ENCODE measurements at places on chromosomes 7 and 10.

DNA sequence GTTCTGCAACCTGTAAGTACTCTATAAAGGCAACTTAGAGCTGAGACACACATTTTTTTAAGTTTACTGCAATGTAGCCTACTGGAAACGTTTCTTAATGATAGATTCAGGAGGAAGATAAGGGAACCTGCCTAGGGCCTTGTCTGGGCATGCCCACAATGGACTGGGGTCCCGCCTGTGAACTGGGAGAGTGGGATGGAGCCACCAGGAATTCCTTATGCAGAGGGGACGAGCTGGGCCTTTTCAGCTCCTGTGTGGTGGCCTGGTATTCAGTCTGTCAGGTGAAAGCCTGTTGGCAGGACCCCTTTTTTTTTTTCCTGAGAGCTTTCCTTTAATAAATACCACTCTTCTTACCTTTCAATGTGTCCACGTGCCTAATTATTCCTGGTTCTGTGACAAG is 384.4 kb upstream of the ZWINT start:
- no peak overlapping the region for H3K4me3 ChIP-seq
- no peak for DNase-seq
- no peak overlapping the region for H3K27ac ChIP-seq
- H3K4me1 ChIP-seq, result no peaks in the 10 kb centered on the region
- no peaks in the 10 kb centered on the region for H3K27me3 ChIP-seq

GRCh38 chr10:120835603-120836002 is 15.6 kb upstream of the WDR11 start:
- no peaks in the 10 kb centered on the region for H3K36me3 ChIP-seq
- H3K27me3 ChIP-seq, result no peaks in the 10 kb centered on the region
- DNase-seq, result no peak
- H3K27ac ChIP-seq, result no peak overlapping the region
- no peak overlapping the region for H3K4me3 ChIP-seq
- no peaks in the 10 kb centered on the region for H3K4me1 ChIP-seq

DNA sequence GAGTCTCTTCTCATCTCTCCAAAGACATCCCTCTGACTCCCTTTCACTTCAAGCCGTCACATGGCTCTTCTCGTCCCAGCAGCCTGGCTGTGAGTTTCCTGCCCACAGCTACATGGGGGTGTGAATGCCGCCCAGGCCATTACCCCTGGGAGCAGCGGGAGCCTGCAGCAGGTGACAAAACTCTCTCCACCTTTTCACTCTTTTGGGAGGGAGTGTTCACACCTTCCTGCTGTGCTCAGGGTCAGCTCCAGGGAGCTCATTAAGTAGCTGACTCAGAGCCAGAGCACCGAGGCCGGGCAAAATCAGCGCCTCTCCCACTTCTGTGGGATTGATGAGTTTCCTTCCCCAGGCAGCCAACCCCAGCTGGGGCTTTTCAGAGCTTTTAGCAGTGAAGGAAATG is 271.3 kb downstream of the TYW1 start:
- no peaks in the 10 kb centered on the region for H3K4me1 ChIP-seq
- DNase-seq, result peak; percentile 12
- no peak overlapping the region for H3K27ac ChIP-seq
- no peak overlapping the region for H3K4me3 ChIP-seq

- peak; percentile 51 for DNase-seq
- H3K27me3 ChIP-seq, result no peaks in the 10 kb centered on the region
- peak overlapping the region; percentile 65 for H3K4me3 ChIP-seq
- no peaks in the 10 kb centered on the region for H3K36me3 ChIP-seq
- peak overlapping the region; percentile 89 for H3K27ac ChIP-seq
Measured at GRCh38 chr7:29988424-29989256, 961 bp downstream of the SCRN1 start.

- DNase-seq, result peak; percentile 77
- H3K4me1 ChIP-seq, result peaks cover 2% of the 10 kb centered on the region
- H3K27me3 ChIP-seq, result no peaks in the 10 kb centered on the region
- no peaks in the 10 kb centered on the region for H3K36me3 ChIP-seq
- H3K27ac ChIP-seq, result peak overlapping the region; percentile 69
- H3K4me3 ChIP-seq, result no peak overlapping the region
Measured at GRCh38 chr10:58952747-58953466, 223.5 kb upstream of the PHYHIPL start.

GRCh38 chr7:17466216-17466615 is 167.8 kb downstream of the AHR start:
- DNase-seq, result no peak
- no peaks in the 10 kb centered on the region for H3K4me1 ChIP-seq
- no peak overlapping the region for H3K27ac ChIP-seq

DNA sequence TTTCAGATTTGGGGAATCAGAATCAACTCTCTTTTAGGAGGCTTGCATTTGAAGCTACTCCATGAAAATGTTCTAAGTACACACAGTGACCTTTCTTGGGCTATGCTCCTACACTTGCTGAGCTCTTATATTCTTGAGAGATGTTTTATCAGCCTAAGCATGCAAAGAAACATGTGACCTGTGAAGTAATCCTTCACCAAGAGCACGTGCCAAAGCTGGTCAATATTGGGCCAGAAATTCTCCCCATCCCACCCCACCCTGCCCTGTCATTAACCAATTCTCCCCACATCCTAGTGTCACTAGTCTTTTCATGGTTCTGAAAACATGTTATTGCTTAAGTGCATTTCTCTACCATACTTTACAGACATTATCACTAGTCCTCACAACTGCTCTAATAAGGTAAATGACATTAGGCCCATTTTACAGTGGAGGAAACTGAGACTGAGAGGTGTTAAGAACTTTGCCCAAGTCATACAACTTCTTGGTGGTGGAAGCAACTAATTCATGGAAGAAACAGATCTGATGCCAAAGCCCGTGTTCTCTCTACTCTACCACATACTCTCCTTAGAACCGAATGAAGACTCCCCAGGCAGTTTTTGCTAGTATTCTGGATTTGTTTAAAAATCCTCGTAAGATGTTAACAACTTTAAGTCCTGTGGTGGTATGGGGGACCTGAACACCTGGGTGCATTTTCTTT is 200.6 kb downstream of the PTEN start:
- DNase-seq, result no peak
- no peak overlapping the region for H3K4me3 ChIP-seq
- no peak overlapping the region for H3K27ac ChIP-seq

GRCh38 chr7:64551375-64552142 is 11.3 kb downstream of the ZNF680 start:
- no peaks in the 10 kb centered on the region for H3K36me3 ChIP-seq
- H3K4me3 ChIP-seq, result no peak overlapping the region
- H3K4me1 ChIP-seq, result peaks cover 3% of the 10 kb centered on the region
- H3K27ac ChIP-seq, result no peak overlapping the region

GRCh38 chr10:10878963-10879362 is 138.7 kb upstream of the CELF2 start:
- no peak overlapping the region for H3K27ac ChIP-seq
- no peak for DNase-seq
- H3K36me3 ChIP-seq, result no peaks in the 10 kb centered on the region
- H3K4me1 ChIP-seq, result no peaks in the 10 kb centered on the region
- no peaks in the 10 kb centered on the region for H3K27me3 ChIP-seq
- H3K4me3 ChIP-seq, result no peak overlapping the region

- H3K4me3 ChIP-seq, result no peak overlapping the region
- no peaks in the 10 kb centered on the region for H3K27me3 ChIP-seq
- no peaks in the 10 kb centered on the region for H3K36me3 ChIP-seq
- no peak overlapping the region for H3K27ac ChIP-seq
- no peaks in the 10 kb centered on the region for H3K4me1 ChIP-seq
- DNase-seq, result no peak
Measured at GRCh38 chr10:10460451-10460850, 557.2 kb upstream of the CELF2 start.

DNA sequence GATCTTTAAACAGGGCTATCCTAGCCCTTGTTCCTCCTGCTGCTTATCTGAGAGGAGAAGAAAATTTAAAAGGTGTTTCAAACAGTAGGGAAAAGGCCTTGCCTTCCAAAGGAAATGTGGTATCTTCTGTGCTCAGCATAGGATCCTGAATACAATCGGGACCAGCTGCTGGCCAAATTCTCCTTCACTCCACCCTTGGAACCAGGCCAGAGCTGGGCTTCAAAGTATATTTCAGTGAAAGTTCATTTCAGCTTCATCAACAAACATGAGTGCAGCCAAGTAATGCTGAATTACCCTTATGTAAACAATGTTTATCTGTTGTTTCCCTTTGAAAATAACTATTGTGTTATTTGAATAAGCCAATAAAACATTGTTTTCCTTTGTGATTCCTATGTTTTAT is 146.5 kb upstream of the MEOX2 start:
- H3K27ac ChIP-seq, result no peak overlapping the region
- no peaks in the 10 kb centered on the region for H3K27me3 ChIP-seq
- DNase-seq, result peak; percentile 46

DNA sequence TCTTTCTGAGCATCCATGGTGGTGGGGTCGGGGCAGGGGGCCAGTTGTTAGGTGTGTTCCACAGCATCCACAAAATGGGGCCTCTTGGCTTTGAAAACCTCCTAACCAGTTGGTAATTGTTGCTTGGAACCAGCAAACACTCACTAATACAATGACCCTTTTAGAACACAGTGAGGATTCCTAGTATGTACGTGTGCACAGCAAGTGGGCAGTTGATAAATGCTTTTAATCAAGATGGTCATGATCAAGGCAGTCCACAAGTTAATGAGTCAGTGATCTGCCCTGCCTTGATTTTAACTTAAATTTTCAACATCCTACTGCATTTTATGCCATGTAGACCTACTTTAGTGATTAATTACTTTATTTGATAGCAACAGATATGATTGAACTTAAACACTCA is 103.1 kb downstream of the ETV1 start:
- no peaks in the 10 kb centered on the region for H3K27me3 ChIP-seq
- H3K4me3 ChIP-seq, result no peak overlapping the region
- H3K27ac ChIP-seq, result no peak overlapping the region
- no peak for DNase-seq
- no peaks in the 10 kb centered on the region for H3K36me3 ChIP-seq
- no peaks in the 10 kb centered on the region for H3K4me1 ChIP-seq

GRCh38 chr7:27145165-27145913 is 1.9 kb upstream of the HOXA5 start:
- H3K27me3 ChIP-seq, result no peaks in the 10 kb centered on the region
- H3K4me1 ChIP-seq, result peaks cover 1% of the 10 kb centered on the region
- no peak overlapping the region for H3K4me3 ChIP-seq
- DNase-seq, result no peak
- H3K36me3 ChIP-seq, result no peaks in the 10 kb centered on the region

- H3K4me3 ChIP-seq, result no peak overlapping the region
- no peak overlapping the region for H3K27ac ChIP-seq
- DNase-seq, result no peak
- no peaks in the 10 kb centered on the region for H3K27me3 ChIP-seq
- no peaks in the 10 kb centered on the region for H3K36me3 ChIP-seq
- no peaks in the 10 kb centered on the region for H3K4me1 ChIP-seq
Measured at GRCh38 chr7:167976-168791, 24.2 kb upstream of the FAM20C start.

DNA sequence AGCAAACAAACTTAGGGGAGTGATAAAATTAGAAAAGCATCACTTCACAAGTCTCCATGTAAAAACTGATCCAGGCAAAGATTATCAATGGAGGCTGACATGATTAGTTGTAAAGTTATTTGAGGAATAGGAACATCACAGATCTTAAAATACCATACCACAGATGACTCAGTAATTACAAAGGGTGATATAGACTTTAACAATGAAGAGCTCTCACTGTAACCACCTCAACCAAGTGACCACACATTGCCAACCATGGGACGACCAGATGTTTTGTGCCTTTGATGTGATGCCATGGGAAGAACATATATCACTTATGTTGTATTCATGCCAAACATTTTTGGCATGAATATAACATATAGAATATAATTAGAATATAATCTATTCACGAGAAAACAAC is 11.7 kb downstream of the AASS start:
- DNase-seq, result no peak
- H3K27me3 ChIP-seq, result no peaks in the 10 kb centered on the region
- H3K36me3 ChIP-seq, result no peaks in the 10 kb centered on the region
- peaks cover 1% of the 10 kb centered on the region for H3K4me1 ChIP-seq
- no peak overlapping the region for H3K27ac ChIP-seq

DNA sequence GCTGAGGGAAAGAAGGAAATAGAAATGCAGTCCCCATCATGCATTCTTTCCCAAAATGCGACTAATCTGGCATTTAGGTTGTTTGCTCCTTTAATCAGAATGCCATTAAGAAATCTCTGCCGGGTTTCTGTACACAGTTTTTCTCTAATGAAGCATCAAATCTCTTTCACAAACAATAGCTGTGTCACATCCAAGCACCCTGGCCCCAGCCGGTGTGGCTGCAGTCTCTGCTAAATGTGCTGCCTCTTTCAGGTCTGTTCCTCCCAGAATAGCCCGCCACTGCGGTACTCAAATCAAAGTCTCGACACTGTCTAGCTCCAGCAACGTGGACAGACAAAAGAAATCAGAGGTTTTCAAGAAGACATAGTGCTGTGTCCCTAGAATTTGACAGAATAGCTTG is 343.8 kb downstream of the KCNMA1 start:
- H3K27me3 ChIP-seq, result no peaks in the 10 kb centered on the region
- no peak overlapping the region for H3K27ac ChIP-seq
- no peaks in the 10 kb centered on the region for H3K4me1 ChIP-seq
- no peak overlapping the region for H3K4me3 ChIP-seq
- no peaks in the 10 kb centered on the region for H3K36me3 ChIP-seq
- DNase-seq, result no peak

DNA sequence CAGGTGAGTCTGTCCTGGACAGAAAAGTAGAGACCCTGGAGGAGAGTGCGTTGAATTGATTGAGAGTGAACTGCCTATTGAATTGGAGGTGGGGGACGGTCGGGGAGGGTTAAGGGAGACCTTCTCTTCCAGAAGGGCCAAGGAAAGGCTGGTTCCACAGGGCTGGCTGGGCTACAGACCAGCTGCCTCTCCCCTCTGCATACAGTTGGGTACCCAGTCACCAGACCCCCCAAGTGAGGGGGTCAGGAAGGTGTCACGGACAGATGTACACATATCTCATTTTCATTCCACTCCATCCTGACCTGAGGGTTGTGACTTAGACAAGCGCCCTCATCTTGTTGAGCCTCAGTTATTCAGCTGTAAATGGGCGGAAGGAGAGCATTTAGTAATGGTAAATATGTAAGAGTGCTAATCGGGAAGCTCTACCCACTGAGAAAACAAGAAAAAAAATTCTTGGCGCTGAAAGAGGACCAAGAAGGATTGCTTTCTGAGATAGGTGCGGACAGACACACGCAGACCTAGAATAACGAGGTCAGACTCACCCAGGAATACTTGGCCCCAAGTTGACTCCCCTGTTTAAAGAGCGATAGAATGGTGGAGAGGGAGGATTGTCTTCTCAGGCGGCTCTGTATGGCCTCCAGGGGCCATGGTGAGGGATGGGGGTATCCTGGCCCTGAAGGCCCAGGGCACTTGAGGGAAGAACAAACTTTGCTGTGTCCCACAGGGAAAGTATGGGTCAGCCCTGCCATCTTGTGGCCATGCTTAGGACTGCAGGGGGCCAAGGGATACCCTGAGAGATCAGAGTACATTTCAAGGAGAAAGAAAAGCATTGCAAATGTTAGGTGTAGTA is 7.2 kb upstream of the MBL2 start:
- no peak overlapping the region for H3K27ac ChIP-seq
- H3K4me3 ChIP-seq, result no peak overlapping the region
- no peaks in the 10 kb centered on the region for H3K4me1 ChIP-seq
- H3K27me3 ChIP-seq, result no peaks in the 10 kb centered on the region
- no peak for DNase-seq
- no peaks in the 10 kb centered on the region for H3K36me3 ChIP-seq

Data from ovary (tissue), 10 donors.